NCI-H1105 treated with DMSO at 0.1 percent for 48 hours (cell line): ENCODE measurements at places on chromosomes 1 and 21.

GRCh38 chr1:109989506-109990301 is 5.1 kb downstream of the AHCYL1 start:
- no peak for DNase-seq

GRCh38 chr1:36125129-36125991 is at the start of gene COL8A2:
Gene COL8A2 (minus strand): TSS chr1:36125222. CDS start chr1:36100242, 24,980 bp downstream.
- no peak for DNase-seq

- DNase-seq = no peak
Observed at GRCh38 chr1:56056438-56057287, 522.7 kb downstream of the PLPP3 start.

GRCh38 chr1:60359431-60359830 is 285.9 kb upstream of the C1orf87 start:
- no peak for DNase-seq

DNA sequence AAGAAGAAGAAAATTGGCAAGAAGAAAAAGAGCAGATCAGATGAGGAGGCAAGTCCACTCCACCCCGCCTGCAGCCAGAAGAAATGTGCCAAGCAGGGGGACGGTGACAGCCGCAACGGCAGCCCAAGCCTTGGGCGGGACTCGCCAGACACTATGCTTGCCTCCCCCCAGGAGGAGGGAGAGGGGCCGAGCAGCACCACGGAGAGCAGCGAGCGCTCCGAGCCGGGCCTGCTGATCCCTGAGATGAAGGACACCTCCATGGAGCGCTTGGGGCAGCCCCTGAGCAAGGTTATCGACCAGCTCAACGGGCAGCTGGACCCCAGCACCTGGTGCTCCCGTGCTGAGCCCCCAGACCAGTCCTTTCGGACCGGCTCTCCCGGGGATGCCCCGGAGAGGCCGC is 9.0 kb upstream of the SLC25A34 start:
- no peak for DNase-seq

DNA sequence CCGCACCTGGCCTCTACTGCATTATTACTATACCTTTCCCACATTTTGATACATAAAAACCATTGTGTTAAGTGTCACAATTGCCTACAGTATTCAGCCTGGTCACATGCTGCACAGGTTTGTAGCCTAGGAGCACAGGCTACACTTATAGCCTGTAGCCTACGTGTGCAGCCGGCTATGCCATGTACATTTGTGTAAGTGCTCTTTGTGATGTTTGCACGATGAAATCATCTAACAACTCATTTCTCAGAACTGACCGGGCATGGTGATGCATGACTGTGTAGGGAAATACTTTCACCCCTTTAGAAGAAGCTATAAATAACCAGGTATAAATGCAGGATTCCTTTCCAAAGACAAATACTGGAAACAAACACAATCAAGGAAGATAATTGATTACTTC is 12.1 kb downstream of the ERG start:
- no peak for DNase-seq

DNA sequence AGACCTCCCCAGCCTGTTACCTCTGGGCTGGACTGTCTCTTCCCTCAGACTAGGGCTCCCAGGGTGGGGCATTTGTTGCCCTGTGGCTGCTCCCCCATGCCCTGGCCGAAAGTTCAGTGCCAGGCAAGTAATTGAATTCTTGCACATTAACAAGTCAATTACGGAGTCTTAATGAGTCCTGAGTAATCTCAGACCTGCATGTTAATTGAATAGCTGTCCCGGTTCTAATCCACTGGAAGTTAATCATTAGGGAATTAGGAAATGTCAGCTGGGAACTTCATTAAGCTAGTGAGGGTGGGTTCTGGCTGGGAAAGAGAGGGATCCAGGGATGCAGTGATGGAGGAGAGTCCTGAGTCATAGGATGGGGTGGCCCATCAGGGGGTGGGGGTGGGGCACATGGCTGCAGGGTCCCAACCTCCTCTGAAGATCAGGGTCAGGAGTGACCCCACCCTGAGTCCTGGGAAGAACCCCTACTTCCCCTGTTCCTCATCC is 47.1 kb upstream of the CSF3R start:
- no peak for DNase-seq

DNA sequence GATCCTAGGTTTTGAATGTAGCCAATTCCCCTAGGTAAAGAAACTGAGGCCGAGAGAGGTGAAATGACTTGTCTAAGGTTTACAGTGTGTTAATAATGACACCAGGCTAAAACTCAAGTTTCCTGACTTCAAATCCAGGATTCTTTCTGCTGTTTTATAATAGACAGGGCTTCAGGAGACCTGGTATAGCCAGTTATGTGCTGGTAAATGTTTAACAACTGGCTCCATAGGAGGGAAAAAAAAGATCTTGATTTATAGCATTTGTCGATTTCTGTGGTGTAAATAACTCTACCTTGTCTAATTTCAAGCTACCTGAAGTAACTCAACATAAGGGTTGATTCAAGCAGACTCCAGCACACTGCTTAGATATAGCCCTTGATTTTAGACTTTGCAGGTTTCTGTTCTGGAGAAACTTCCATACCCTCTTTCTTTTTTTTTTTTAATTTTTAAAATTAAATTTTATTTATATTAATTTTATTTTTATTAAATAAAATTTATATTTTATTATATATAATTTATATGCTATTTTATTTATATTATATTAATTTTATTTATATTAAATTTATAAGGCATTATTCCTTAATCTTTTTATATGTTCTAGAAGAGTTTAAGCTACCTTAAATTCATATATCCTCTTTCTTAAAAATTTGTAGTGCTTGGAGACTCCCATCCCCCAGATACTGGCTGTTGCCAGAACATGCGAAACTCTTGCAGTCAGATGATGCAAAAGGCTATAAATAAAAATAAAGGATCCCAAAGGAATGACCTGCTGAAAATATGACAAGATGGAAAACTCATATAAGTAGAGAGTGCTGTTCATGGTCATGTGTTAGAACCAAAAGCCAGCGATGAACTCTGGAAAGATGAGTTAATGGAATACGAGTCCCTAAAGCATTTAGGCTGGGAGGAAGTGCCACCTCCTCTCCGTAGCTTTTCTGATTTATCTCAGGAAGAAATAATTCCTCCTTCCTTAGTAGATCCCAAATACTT is 35.4 kb upstream of the SRSF10 start:
- DNase-seq = no peak

- DNase-seq = no peak
Observed at GRCh38 chr21:42576639-42577038, 63.0 kb downstream of the SLC37A1 start.

GRCh38 chr21:16071092-16071491 is 341.3 kb downstream of the USP25 start:
- DNase-seq = peak; percentile 72

DNA sequence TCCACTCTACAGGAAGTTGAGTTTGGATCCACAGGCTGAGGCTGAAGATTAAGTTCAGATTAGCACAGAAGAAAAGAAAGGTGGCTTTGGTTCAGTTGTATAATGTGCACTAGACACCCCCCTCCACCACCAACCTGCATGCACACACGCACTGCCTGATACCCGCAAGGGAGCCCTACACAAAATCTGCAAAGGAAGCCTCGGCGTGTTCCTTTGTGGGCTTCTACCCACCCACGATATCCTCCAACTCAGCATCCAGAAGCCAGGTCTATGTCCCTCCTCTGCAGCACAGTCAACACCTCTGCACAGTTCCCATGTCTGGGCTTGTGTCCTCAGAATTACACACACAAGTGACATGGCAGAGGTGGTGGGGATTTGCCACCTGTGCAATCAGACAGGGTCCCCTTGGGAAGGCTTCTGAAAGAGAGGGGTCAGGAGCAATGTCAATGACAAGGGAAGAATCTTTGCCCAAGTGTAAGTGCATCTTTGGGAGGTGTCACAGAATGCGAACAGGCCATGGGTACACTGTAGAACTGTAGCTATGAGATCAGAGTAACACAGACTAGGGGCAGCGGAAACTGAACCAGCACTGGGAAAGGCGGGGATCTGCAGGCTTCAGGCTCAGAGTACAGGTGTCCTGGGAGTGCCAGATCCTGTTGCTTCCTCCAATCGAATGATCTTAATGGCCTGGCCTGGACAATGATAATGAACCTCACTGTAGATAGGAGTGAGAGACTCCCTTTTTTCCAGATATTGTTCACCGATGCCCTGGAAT is 148.6 kb upstream of the ETV3 start:
- DNase-seq = no peak

- DNase-seq = no peak
Observed at GRCh38 chr1:183734543-183735036, 70.3 kb upstream of the RGL1 start.

- DNase-seq = peak; percentile 15
Observed at GRCh38 chr1:32870615-32871363, at the start of gene FNDC5. Gene FNDC5 (minus strand): TSS chr1:32870912.

GRCh38 chr21:37195059-37195458 is 72.1 kb downstream of the VPS26C start:
- DNase-seq = no peak

- no peak for DNase-seq
Observed at GRCh38 chr1:114456586-114456985, 54.4 kb downstream of the TRIM33 start.

DNA sequence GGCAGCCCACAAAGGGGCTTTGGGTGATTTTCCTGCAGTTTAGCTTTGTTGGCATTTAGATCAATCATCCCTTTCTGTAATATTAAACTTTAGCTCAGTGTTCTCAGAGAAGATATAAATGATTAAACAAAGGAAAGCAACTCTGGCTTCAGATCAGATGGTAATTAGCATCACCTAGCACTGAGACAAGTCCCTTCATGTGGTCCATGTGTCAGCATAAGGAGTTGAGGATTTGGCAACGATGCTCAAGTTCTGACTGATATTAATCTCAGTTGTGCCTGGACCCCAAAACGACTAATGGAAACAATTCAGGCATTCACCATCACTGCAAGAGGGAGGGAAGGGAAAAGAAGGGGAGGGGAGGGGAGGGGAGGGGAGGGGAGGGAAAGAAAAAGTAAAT is 60.4 kb downstream of the SEC16B start:
- peak; percentile 44 for DNase-seq

DNA sequence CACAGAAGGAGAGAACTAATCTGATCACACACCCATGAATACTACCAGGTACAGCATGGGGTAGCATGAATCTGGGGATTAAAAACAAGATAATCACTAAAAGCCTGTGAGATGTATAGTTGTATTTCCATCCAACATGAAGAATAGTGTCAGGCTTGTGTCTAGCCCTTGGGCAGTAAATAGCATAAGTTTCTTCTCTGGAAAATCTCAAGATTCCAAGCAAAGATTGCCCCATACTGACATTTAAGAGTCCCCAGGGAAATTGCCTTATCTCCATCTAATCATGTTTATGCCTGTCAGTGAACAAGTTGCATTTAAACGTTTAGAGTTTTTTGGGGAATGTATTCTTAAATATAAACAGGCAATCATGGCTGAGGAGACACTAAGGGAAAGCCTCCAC is 109.2 kb upstream of the SERTAD4 start:
- DNase-seq = no peak

GRCh38 chr1:224939844-224940425 is 10.5 kb downstream of the DNAH14 start:
- no peak for DNase-seq

GRCh38 chr1:9150582-9151327 is 21.9 kb upstream of the GPR157 start:
- no peak for DNase-seq

DNA sequence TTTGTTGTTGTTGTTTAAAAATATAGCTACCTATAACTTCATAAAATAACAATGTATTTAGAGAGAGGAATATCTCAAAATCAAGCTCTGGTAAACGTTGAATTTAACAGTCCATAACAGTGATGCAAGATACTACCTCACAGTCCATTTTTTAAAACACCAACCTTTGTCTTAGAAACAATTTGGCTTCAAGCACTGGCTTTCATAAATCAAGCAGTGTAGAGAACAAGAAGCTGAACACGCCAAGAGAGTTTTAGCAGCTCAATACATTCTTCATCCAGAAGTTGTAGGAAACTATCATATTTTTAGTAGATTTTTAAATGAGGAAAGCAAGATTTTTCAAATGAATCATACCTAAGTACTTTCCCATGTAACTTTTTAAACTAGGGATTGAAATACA is 334.3 kb upstream of the ADAMTS5 start:
- DNase-seq = no peak

DNA sequence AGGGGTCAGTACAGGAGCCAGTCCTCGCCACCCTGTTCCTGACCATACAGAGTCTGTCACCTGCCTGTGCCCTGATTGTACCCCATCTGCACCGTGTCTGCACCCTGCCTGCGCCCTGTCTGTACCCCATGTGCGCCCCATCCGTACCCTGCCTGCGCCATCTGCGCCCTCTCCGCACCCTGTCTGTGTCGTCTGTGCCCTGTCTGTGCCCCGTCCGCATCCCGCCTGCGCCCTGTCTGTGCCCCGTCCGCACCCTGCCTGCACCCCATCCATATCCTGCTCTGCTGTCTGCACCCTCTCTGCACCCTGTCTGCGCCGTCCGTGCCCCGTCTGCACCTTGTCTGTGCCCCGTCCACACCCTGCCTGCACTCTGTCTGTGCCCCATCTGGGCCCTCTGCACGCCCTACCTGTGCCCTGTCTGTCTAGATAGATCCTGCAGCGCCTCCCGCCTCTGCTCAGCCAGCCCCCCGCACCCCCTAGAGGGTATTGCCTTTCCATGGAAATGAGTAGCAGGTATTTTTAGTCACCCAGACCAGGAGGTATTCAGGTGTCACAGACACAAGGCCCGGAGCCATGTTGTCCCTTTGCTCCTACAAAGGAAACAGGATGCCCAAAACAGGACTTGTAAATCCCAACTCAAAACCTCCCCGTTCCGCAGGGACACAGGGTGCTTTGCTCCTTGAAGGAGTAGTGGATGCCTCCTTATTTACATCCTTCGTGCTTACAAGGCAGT is 7.7 kb upstream of the NPHP4 start:
- DNase-seq = no peak

DNA sequence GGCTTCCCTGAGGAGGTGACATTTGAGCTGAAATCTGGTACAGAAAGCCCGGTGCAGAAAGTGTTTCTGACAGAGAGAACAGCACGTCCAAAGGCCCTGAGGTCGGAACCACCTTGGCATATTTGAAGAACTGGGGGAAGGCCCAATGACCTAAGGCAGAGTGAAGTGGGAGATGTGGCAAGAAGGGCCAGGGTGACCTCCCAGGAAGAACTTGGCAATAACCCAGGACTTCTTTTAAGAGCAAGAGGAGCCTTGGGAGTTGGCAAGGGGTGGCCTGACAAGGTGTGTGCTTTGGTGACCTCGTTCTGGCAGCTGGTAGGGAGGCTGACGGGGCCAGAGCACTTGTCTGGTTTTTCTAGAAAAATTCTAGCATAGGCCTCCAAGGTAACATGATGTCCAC is 23.4 kb downstream of the TTC39A start:
- no peak for DNase-seq

- DNase-seq = no peak
Observed at GRCh38 chr1:55443175-55443915, 228.2 kb upstream of the USP24 start.

- no peak for DNase-seq
Observed at GRCh38 chr1:31814631-31815306, 1.1 kb downstream of the SPOCD1 start.

GRCh38 chr1:229238674-229239415 is 32.1 kb upstream of the RAB4A start:
- DNase-seq = no peak

- DNase-seq = no peak
Observed at GRCh38 chr21:28761674-28762356, 230.9 kb downstream of the LTN1 start.

- DNase-seq = no peak
Observed at GRCh38 chr1:112544751-112545150, 36.0 kb downstream of the WNT2B start.
